NCI-H1105 treated with DMSO at 0.1 percent for 48 hours (cell line): ENCODE measurements at places on chromosomes 12 and 14.
A peak's percentile ranks its signal among the peaks of the same experiment; 100 is the strongest.

- DNase-seq = no peak
These were observed 101.7 kb downstream of the DUSP6 start for GRCh38 chr12:89250636-89251035.

GRCh38 chr12:30120522-30120921 lies 336.8 kb upstream of the TMTC1 start:
- no peak for DNase-seq

GRCh38 chr14:39843881-39844280 lies 411.6 kb upstream of the FBXO33 start:
- no peak for DNase-seq

GRCh38 chr12:52513736-52514135 lies 6.5 kb downstream of the KRT5 start:
- no peak for DNase-seq

- DNase-seq = no peak
These were observed 41.6 kb downstream of the USP15 start for GRCh38 chr12:62301799-62302133.

DNA sequence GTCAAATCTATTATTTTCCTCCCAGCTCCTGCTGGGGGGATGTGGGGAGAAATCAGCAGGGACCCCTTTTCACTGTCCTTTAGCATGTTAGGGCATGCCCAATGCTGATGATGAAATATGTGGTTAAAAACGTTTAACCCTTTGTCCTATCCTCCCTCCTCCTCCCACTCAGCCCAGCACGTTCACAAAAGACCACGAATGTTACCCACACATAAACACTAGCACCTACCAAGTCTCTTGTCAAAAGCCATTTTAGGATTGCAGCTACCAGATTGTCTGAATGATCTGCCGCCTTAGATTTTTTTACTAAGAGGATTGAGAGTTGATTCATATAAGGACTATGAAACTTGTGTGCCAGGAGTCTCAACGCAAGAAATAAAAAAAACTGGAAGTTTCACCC lies 70.4 kb downstream of the TBK1 start:
- peak; percentile 26 for DNase-seq
